Activated naive CD8-positive, alpha-beta T cell treated with anti-CD3 and anti-CD28 coated beads, Interleukin-2, amount 50 U/mL, for 24 hours (primary cell): ENCODE measurements at places on chromosomes 4 and X.

- no peak overlapping the region for H3K27ac ChIP-seq
- H3K27me3 ChIP-seq = peaks cover 73% of the 10 kb centered on the region
- no peaks in the 10 kb centered on the region for H3K36me3 ChIP-seq
- H3K4me3 ChIP-seq = peak overlapping the region; percentile 80
- no peak for DNase-seq
- peaks cover 35% of the 10 kb centered on the region for H3K4me1 ChIP-seq
These were observed 627 bp upstream of the FAT4 start for GRCh38 chr4:125313989-125314667.

DNA sequence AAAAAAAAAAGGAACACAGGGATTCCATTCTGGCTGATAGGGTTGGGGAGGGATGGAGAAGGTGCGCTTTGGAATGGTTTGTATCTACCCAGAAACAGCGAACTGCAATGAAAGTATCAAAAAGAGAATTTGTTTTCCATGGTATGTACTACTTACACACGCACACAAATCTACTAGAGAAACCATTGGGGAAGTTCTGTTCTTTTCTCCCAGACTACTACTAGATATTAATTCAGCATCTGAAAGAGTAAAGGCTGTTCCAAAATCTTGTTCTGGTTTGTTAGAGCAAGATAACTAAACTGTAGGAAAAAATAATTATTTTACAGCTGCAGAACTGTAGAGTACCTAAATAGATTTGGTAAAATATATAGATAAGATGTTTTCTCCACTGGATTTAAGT, 118.4 kb downstream of the CBR4 start:
- no peaks in the 10 kb centered on the region for H3K27me3 ChIP-seq
- no peak overlapping the region for H3K4me3 ChIP-seq
- DNase-seq = no peak
- peaks cover 5% of the 10 kb centered on the region for H3K36me3 ChIP-seq
- no peaks in the 10 kb centered on the region for H3K4me1 ChIP-seq

DNA sequence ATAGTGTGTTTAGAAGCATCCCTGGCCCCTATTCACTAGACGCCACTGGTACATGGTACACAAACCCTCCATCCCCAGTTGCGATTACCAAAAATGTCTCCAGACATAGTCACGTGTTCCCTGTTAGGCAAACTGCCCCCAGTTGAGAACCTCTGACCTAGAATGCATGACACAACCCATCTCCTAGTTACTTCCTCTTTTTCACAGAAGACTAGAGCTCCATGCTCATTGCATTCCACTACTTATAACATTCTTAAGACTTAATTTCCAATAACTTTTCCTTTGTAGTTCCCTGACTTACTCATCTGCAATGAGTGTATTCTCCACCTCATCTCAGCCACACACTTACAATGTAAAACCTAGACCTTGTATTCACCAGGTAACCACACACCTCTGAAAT, 68.6 kb downstream of the PRSS12 start:
- H3K4me1 ChIP-seq = peaks cover 30% of the 10 kb centered on the region
- no peak overlapping the region for H3K27ac ChIP-seq
- no peak overlapping the region for H3K4me3 ChIP-seq
- H3K36me3 ChIP-seq = peaks cover 31% of the 10 kb centered on the region
- no peak for DNase-seq

GRCh38 chrX:130030826-130031225, 48.4 kb downstream of the BCORL1 start:
- DNase-seq = no peak
- H3K27ac ChIP-seq = no peak overlapping the region
- H3K4me1 ChIP-seq = no peaks in the 10 kb centered on the region
- H3K27me3 ChIP-seq = no peaks in the 10 kb centered on the region
- no peak overlapping the region for H3K4me3 ChIP-seq
- H3K36me3 ChIP-seq = peaks cover 2% of the 10 kb centered on the region

GRCh38 chr4:87540146-87541058, 11.2 kb upstream of the SPARCL1 start:
- H3K27me3 ChIP-seq = peaks cover 1% of the 10 kb centered on the region
- no peak overlapping the region for H3K4me3 ChIP-seq
- H3K27ac ChIP-seq = no peak overlapping the region
- no peaks in the 10 kb centered on the region for H3K4me1 ChIP-seq
- DNase-seq = no peak

- peaks cover 85% of the 10 kb centered on the region for H3K4me1 ChIP-seq
- peak; percentile 39 for DNase-seq
- peak overlapping the region; percentile 82 for H3K27ac ChIP-seq
- H3K27me3 ChIP-seq = no peaks in the 10 kb centered on the region
These were observed 66.7 kb downstream of the COQ2 start for GRCh38 chr4:83217721-83218522.

GRCh38 chr4:151771664-151772063, 10.9 kb upstream of the GATB start:
- peaks cover 17% of the 10 kb centered on the region for H3K27me3 ChIP-seq
- DNase-seq = no peak
- H3K27ac ChIP-seq = no peak overlapping the region
- H3K4me1 ChIP-seq = no peaks in the 10 kb centered on the region
